T-helper 2 cell treated with Interferon-gamma antibody and Interleukin-4, amounts not matched to agents 100 ng/mL and 5 ng/mL, for 36 hours (primary cell): ENCODE measurements at places on chromosomes 2 and 18. TPM values are rescaled to one million over a fixed set of nuclear protein-coding genes. Genes with fewer than 3 reads are reported as not detected.

Gene C18orf54
- total RNA-seq: 8.9 and 10.0 TPM in 2 replicates

Gene GDF7
- total RNA-seq: 0.02 TPM in 1 of 2 replicates, not detected in the other

Gene LIMS2
- 23.1 and 24.2 TPM in 2 replicates for total RNA-seq

Gene IL1R2
- not detected in 2 replicates for total RNA-seq

Gene KCNJ13
- total RNA-seq: not detected in 2 replicates

Gene TMEM17
- 0.14 and 0.39 TPM in 2 replicates for total RNA-seq

Gene TCF7L1
- not detected in 2 replicates for total RNA-seq

Gene HOXD13
- not detected in 2 replicates for total RNA-seq

Gene ASIC4
- total RNA-seq: 0.05 and 0.16 TPM in 2 replicates
